T-helper 17 cell (primary cell): ENCODE measurements at places on chromosomes 12 and 14. TPM values are rescaled to one million over a fixed set of nuclear protein-coding genes. Genes with fewer than 3 reads are reported as not detected.

GRCh38 chr14:40494483-40494882 is 1062.2 kb upstream of the FBXO33 start:
- H3K36me3 ChIP-seq: no peaks in the 10 kb centered on the region
- no peak overlapping the region for H3K27ac ChIP-seq
- no peak for DNase-seq
- H3K4me3 ChIP-seq: no peak overlapping the region
- H3K4me1 ChIP-seq: no peaks in the 10 kb centered on the region
- no peaks in the 10 kb centered on the region for H3K27me3 ChIP-seq

DNA sequence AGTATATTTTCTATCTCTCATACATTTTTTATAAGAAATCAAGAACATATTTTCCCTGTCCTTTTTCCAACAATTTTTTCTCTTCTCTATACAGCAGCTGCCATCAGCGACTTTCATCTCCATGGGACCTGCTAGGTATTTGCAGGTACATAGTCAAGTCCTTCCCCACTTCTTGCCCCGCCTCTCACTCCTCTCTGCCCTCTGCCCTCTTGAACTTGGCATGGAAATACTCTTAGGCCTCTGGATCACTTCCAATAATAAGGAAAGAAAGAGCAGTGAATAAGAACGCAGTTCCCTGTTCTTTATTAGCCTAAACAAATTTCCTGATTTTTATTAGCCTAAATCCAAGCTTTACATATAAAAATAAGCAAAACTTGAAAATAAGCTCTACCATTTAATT is 353.1 kb downstream of the SEC23A start:
- H3K27me3 ChIP-seq: peaks cover 6% of the 10 kb centered on the region
- no peak for DNase-seq
- H3K27ac ChIP-seq: no peak overlapping the region
- H3K4me1 ChIP-seq: no peaks in the 10 kb centered on the region

GRCh38 chr14:26008290-26008689 is 589.5 kb downstream of the NOVA1 start:
- no peak overlapping the region for H3K4me3 ChIP-seq
- no peak overlapping the region for H3K27ac ChIP-seq
- no peak for DNase-seq
- no peaks in the 10 kb centered on the region for H3K4me1 ChIP-seq
- H3K27me3 ChIP-seq: no peaks in the 10 kb centered on the region

GRCh38 chr12:21476949-21477348 is 24.5 kb downstream of the RECQL start:
- H3K27ac ChIP-seq: peak overlapping the region; percentile 41
- DNase-seq: no peak
- H3K27me3 ChIP-seq: no peaks in the 10 kb centered on the region
- H3K36me3 ChIP-seq: peaks cover 3% of the 10 kb centered on the region
- peaks cover 2% of the 10 kb centered on the region for H3K4me1 ChIP-seq
- no peak overlapping the region for H3K4me3 ChIP-seq

DNA sequence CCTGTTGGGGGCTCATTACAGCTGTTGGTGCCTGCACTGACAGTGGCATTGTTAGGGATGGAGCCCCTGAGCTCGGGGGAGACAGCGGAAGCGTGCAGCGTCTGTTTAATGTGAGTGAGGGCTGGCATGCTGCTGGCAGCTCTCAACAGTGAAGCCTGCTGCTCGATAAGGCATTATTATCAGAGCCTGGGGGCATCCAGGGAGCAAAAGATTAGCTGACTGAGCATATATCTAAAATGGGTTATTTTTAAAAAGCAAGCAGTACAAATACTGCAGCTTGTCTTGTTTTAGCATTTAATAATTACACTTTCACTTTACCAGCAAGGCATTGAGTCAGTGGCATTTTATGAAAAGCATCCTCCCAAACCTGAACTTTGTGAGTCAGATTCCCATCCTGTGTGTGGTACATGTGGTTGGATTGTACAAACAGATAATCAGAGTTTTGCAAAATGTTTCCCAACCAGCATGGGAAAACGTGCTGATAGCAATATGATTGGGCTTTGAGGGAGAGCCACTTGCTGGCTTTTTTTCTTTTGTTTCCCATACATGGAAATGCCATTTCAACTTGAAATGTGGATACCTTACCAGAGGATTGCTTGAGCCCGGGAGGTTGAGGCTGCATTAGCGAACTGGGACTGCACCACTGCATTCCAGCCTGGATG is 150.8 kb downstream of the PRKCH start:
- H3K27me3 ChIP-seq: no peaks in the 10 kb centered on the region
- peaks cover 71% of the 10 kb centered on the region for H3K4me1 ChIP-seq
- H3K27ac ChIP-seq: peak overlapping the region; percentile 95
- peaks cover 4% of the 10 kb centered on the region for H3K36me3 ChIP-seq
- no peak for DNase-seq
- peak overlapping the region; percentile 83 for H3K4me3 ChIP-seq

LRCOL1 gene
- total RNA-seq: not detected

KCNJ8 gene
- not detected for total RNA-seq
